ENCODE measurements at places on chromosomes 1 and 21.

GRCh38 chr1:165666152-165666825, 32.1 kb downstream of the ALDH9A1 start:
- DNase-seq: no peak

GRCh38 chr21:45611296-45611695, 32.2 kb upstream of the PCBP3 start:
- no peak for DNase-seq

DNA sequence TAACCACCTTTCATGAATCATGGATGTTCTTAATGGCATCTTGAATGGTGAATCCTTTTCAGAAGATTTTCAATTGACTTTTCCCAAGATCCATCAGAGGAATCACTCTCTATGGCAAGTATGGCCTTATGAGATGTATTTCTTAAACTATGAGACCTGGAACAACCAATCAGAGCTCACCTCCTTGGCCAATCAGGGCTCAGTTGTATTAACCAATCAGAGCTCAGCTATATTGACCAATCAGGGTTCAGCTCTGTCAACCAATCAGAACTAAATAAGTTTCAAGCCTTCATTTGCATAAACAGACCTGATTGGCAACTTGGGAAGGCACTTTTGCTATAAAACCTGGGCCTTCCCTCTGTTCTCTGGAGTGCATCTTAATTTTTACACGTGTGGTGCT, 13.6 kb upstream of the FAM3B start:
- DNase-seq: no peak

DNA sequence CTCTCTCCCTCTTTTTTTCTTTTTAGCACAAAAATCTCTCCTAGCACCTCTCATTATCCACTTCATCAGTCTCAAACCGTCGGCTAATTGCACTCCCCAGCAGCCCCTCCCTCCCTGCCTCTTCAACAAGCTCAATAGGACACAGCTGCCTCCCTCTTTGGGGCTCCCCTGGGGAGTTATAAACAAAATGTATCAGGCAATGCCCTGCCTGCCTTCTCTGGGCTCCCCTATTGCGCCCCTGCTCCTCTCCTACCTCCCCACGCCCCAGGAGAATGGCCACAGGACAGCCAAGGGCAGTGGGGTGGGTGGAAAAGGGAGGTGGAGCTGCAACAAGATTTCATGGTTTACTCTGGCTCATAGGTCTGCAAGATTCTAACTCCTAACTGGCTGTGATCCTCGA, 147.1 kb upstream of the GRIK3 start:
- DNase-seq: no peak

- no peak for DNase-seq
Observed at GRCh38 chr1:27284425-27285273, 37.3 kb upstream of the TMEM222 start.

- no peak for DNase-seq
Observed at GRCh38 chr1:176364236-176364905, 98.6 kb upstream of the PAPPA2 start.

- DNase-seq: no peak
Observed at GRCh38 chr1:55938376-55938850, 641.0 kb downstream of the PLPP3 start.

- DNase-seq: no peak
Observed at GRCh38 chr21:18354947-18355346, 48.6 kb downstream of the TMPRSS15 start.

DNA sequence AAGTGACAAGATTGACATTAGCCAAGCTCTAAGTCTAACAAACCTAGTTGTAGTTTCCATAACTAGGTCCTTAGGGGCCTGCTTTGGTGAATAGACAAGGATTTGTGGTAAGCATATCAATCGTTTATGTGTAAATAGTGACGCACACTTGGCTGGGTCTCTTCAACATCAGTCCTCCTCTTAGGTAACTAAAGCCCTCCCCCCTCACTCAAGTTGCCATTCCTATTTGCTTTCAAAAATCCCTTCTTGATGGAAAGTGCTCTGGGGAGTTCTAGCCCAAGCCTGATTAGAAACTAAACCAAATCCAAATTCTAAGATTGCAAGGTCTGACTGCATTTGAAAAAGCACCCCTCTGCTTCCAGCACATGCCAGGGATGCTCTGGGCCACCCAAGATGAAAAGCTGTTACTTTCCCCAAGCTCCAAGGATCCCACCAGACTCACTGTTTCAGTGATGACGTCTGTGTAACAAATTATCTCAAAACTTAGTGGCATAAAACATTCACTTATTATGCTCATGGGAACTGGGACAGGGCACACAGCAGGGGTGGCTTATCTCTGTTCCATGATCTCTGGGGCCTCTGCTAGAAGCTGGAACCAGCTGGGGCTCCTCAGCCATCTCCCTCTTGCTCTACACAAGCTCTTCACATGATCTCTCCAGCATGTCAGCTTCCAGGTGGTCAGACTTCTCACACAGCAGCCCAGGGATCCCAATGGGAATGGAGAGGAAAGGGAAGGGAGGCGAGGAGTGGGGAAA, 74.1 kb downstream of the RRAGC start:
- DNase-seq: no peak

GRCh38 chr21:36125512-36126207, 9.2 kb upstream of the CBR3 start:
- DNase-seq: no peak

- DNase-seq: no peak
Observed at GRCh38 chr1:22537441-22538139, 25.7 kb upstream of the EPHA8 start.

- DNase-seq: peak; percentile 30
Observed at GRCh38 chr1:14996133-14997050, 157.2 kb upstream of the TMEM51 start.

DNA sequence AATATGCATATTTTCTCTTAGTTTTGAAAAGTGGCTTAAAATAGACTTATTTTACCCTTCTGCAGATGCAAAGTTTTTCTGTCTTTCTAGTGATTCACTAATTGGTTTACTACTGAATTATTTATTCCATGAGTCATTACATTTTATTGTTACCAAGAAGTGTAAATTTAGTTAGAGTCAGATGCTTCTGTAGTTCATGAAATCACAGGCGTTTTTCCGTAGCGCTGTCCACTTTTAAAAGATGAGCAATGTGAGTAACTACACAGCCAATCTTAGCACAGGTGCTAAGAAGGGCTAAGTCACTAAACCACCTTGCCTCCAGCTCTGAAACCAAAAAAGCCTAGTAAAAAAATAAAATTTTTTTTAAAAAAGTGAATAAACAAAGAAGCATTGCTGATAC, 24.7 kb downstream of the RGS13 start:
- DNase-seq: no peak

GRCh38 chr1:101190441-101190840, 46.4 kb upstream of the S1PR1 start:
- DNase-seq: no peak

DNA sequence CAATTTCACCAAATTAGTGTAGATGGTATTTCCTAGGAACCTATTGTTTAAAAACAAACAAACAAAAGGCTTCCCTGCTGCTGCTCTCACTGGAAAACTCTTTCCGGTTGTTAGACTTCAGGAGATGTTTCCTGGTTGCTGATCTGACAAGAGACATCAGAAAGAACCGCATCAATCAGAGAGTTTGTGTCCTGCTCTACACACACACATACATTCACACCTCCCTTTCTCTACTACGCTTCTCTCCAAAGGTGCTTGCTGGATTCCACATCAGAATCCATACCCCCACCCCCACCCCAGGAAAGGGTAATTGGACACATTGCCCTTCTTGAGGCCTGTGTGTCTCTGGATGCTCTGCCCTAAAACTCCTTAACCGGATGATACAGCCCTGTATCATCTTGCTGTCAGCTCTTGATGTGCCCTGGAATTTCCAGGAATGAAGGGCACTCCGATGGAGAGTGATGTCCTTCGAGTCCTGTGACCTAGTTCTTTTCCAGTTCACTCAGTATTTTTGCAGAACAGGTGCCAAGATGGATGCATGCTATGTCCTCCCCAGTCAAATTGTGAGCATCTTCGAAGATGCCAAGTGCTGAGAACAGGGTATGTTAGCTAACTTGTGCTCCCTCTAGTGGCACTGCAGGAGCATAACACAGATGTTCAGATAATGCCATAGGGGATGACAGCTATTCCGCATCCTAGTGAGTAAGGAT, 113.7 kb upstream of the SLC35F3 start:
- no peak for DNase-seq

- no peak for DNase-seq
Observed at GRCh38 chr1:157575744-157576143, 22.1 kb downstream of the FCRL4 start.

- no peak for DNase-seq
Observed at GRCh38 chr1:174209347-174210187, 50.2 kb downstream of the RABGAP1L start.

GRCh38 chr21:32592929-32593502, 7.7 kb upstream of the TCP10L start:
- no peak for DNase-seq

- DNase-seq: no peak
Observed at GRCh38 chr1:51948491-51948915, 42.0 kb downstream of the RAB3B start.

GRCh38 chr1:73491621-73492020, 706.4 kb downstream of the LRRIQ3 start:
- DNase-seq: no peak

GRCh38 chr1:36016686-36017085, 67.2 kb upstream of the TEKT2 start:
- no peak for DNase-seq

DNA sequence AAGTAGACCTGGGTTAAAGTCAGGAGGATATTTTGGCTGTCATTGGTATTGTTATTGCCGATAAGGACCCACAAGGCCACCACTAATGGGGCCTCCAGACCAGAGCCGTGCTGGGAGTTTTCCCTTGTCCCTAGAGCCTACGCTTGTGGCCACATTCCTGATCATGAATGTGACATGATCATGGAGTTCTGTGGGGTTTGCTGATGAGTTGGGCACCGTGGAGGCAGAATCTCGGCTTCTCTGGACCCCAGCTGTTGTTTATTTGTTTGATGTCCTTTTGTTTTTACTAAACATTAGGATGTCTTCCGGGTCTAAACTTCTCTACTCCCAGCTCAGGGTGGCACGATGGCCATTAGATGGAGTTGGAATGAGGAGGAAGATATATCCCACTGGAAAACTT, 74.9 kb upstream of the TMPRSS2 start:
- no peak for DNase-seq

GRCh38 chr21:31349208-31349607, 5.1 kb upstream of the TIAM1 start:
- no peak for DNase-seq

GRCh38 chr1:43617668-43618067, 32.3 kb upstream of the KDM4A start:
- no peak for DNase-seq

- DNase-seq: no peak
Observed at GRCh38 chr1:240462766-240463395, 149.1 kb downstream of the GREM2 start.

- no peak for DNase-seq
Observed at GRCh38 chr1:154999571-155000410, 2.8 kb upstream of the ZBTB7B start.

DNA sequence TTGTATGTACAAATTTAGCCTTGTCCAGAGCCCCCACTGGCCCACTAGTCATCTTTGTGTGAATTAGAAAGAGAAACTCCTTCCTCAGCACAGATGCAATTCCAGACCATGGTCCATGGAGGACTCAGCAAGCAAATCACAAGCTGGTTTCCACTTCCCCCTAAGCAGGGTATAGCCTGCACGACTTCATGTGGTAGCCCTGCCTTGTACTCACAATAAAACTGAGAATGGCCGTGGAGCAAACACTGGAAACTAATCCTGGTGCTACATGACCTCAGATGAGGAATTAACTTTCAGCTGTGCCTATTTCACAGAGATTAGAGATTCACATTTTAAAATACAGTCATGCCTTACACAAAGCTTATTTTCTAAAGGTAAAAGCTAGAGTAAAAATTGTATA, 32.5 kb downstream of the KCNH1 start:
- DNase-seq: no peak

DNA sequence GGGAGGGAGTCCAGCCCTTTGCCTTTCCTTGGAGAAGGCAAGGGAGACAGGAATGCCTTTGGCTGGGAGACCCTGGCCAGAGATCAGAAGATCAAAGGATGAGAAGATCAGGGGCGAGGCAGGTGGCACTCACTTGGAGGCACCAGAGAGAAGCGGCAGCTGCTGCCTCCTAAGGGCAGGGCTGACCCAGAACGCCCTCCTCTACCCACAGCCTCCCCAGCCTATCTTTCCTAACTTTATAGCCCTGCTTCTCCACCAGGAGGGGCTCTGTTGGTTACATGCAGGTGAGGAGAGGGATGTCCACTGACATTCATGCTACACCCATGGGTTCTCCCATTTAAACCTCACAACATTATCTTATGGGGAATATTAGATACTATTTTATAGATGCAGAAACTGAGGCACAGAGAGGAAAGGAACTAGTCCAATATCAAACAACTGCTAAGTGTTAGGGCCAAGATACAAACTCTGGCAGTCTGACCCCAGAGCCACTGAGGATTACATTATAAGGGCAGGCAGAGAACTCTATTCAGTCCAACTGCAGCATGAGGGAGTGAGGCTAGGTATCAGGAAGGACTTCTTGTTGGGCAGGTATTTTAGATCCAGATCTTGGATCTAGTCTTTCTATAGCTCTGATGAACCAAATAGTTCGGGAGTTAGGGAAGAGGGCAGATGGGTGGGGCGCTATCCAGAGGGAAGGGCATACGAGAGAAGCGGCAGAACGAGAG, 19.9 kb downstream of the LGR6 start:
- no peak for DNase-seq

GRCh38 chr1:97610748-97611147, 310.1 kb downstream of the DPYD start:
- no peak for DNase-seq

GRCh38 chr1:44733365-44733764, 2.4 kb upstream of the RNU5D-1 start:
- no peak for DNase-seq

DNA sequence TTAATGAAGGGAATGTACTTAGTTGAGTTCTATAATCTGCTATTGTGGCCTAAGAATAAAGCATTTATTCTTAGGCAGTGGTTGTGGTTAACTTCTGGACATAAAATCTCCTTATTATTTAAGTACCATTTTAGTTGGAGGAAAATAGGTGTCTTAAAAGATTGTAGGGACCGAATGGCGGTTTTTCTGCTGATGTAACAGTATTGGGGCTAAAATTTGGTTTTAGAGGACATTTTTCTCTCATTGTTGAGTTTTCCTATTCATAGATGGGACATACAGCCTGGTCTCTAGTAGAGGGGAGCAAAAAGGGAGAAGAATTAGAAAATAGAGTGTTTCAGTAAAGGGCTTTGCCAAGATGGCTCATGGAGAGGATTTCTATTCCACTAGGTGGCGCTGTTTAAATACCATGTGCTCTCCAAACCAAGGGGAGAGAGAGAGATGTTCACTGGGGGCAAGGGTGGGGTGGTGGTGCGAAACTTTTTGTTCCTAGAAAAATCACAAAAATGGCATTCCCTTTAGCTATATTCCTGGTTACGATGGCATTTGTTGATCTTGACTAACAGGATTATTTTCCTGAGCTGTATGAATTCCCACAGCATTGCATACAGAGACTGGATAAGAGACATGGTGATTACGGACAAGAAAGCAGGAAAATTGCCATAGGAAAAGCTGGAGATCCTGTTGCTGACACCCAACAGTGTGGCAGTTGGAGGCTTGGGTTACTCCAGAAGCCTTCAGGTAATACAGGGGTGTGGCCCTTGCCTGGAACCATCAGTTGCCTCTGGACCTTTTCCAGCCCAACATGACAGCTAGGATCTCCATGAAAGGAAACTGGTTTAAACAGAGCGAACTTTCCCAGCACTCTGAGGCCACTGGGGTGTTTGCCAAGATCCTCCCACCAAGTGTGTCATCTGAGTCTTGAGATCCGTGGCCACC, 18.2 kb upstream of the FCGR2A start:
- DNase-seq: no peak

GRCh38 chr21:28781602-28782276, 210.9 kb downstream of the LTN1 start:
- DNase-seq: no peak

- no peak for DNase-seq
Observed at GRCh38 chr1:169869426-169869825, 24.3 kb downstream of the SCYL3 start.

Measured in brain pericyte (primary cell).